ENCODE measurements at places on chromosomes 1 and 21.
A peak's percentile ranks its signal among the peaks of the same experiment; 100 is the strongest.

DNA sequence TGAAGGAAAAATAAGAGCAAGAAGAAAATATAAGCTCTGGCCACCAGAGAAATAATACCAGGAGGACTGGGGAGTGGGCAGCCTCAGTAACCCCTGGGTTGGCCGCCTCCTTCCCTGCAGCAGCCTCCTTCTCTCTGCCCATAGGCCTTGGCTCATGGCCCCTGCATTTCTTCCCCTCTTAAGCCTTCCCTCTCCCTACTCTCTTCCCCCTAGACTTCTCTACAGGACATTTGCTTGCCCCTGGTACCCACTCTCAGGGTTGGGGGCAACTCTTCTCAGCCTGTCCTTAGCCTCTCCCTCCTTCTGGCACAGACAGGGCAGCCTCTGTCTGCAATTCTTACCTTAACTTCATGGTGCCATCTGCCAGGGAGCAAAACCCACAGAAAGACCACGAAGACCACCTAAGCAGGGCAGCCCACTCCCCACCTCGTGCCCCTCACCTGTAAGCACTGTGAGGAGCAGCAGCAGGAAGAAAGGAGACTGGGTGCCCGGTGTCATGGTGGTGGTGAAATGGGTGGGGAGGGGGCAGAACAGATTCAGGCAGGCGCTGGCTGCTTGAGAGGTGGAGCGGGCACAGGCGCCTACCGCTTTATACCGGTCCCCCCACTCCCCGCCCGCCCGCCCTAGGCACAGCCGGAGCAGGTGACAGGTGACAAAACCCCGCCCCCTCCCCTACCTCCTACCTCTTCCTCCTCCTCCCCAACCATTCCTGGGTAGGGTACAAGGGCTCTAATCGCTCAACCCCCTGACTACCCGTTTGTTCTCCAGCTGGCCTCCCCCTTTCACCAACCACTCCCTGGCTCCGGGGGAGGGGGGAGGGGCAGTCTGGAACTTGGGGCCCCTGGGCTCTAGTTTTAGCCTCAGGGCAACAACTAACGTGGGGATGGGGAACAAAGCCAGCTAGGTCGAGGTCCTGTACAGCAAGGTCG lies 15.1 kb downstream of the THBS3 start:
- DNase-seq = no peak

DNA sequence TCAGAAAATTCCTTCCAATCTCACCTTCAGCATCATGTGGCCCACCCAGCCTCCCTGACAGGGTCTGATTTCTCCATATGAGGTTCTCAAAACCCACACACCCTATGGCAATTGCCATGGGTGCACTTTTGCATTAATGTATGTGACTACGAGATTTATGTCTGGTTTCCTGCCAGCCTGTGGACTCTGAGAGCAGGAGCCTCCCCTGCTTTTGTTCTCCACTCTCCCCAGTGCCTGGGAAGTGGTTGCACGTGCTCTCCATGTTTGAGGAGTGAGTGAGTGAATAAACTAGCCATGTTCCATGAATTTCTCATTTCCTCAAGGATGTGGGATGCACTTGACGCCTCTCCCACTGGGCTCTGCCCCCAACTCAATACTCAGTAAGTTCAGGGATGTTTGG lies 91.2 kb downstream of the ACTL8 start:
- no peak for DNase-seq

DNA sequence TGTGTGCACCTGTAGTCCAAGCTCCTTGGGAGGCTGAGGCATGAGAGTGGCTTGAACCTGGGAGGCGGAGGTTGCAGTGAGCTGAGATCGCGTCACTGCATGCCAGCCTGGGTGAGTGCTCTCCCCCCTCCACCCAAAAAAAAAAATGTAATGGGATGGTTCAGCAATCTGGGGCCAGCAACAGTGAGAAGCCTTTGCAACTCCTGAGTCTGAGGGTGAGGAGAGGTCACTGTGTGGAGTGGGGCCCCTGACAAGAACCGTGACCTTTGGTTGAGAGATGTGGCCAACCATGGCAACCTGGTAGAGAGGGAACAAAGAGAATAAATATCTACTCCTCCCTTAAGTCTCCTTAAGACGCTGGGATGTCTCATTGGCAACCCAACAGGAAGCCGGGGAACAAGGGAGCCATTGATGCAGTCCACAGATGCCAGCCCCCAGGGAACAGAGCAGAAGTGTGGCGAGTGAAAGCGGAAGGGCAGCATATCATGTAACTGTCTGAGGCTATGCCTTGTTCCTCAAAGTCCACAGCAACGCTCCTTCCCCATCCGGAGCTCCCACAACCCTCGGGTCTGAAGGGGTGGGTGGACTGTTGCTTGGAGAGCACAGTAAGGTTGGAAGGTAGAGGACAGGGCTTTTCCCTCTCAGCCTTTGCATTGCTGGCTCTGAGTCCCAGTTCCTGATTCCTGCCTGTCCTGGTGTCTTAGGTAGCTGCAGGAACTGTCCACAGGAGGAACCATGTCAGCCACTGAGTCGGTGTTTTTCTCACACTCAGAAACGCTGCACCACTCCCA lies 8.3 kb downstream of the TRNP1 start:
- DNase-seq = no peak

DNA sequence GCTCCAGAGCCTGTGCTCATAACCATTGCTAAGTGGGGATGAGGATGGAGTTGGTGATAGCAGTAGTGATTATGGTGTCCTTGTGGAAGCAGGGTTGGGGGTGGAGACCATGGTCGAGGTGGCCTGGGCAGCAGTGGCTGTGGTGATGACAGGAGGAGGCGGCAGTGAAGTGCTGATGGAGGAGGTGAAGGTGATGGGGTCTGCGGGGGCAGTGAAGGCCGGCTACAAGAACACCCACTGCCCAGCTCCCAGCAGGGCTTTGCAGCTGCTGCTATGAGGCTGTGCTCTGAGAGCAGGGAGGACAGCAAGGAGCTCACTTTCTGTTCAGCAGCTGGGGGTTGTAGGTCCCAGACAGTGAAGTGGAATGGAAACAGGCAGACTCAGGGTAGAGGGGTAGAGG lies 15.6 kb upstream of the DMBX1 start:
- DNase-seq = no peak

DNA sequence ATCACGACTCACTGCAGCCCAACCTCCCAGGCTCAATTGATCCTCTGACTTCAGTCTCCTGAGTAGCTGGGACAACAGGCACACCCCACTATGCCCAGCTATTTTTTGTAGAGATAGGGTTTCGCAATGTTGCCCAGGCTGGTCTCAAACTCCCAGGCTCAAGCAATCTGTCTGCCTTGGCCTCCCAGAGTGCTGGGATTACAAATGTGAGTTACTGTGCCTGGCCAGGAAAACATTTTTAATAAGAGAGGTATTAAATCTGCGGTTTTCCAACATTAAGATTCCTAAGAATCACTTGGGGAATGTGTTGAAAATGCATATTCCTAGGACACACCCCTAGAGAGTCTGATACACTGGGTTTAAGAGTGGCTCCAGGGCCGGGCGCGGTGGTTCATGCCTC lies 8.7 kb downstream of the CSF1 start:
- DNase-seq = no peak

DNA sequence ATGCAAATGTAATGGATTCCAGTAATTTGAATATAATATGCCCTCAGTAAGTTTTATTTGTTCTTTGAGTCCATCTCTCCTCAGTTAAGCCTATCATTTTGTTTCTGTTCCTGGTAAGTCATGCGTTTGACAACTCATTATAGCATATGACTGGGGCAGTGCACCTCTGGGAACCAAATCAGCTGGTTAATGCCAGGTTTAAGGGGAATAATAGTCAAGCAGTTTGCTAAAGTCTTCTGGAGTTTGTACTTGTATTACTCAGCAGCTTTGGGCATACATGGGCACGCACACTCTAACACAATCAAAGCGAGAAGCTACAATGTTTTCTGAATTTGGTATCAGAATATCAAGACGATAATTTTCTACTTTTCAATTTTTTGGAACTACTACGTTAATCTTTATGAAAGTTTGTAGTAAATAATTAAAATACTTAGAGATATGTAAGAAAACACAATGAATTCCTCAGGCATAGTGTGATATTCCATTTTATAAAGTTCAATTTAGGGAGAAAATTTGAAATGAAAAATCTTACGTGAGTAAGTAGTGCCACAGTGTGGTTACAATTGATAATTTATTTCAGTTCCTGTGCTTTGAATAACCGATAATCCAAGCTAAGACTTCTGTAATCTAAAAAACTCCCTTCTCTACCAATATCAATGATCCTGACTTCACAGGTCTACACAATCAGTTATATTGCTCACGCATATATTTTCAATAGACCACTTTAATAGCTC lies 43.8 kb upstream of the KCTD3 start:
- DNase-seq = no peak

DNA sequence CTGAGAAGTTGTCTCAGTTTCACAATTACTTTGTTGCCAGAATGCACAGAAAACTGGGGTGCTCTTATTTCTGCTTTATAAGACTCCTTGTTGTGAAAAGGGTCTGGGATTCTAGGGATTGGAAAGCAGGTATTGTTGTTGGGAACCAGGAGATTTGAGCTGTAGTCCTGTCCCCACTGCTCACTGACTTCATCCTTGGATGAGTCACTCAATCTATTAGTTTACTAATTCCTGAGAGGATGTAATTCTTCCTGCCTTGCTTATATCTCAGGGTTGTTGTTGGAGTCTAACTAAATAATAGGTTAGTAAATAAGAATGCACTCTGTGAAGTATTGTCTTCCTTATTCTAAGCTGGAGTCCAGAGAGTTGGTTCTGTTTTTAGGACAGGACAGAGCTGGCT lies 172.5 kb upstream of the GALNT2 start:
- no peak for DNase-seq

- DNase-seq = no peak
Measured at GRCh38 chr1:204975568-204976235, 67.3 kb upstream of the CNTN2 start.

DNA sequence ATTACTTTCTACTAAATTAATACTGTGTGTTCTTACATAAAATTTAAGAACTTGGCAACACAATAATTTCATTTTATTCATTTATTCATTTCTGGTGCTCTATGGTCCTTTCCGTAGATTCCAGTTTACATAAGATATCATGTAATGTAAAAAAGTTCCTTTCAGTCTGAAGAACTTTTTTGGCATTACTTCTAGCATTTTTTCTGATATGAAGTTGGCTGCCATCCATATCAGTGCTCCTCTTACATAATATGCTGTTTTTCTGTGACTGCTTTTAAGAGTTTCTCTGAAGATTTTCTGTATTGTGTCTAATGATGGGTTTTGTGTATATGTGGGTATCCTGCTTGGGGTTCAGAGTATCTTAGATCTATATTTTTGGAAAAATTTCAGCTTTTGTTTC lies 34.8 kb downstream of the LIN9 start:
- no peak for DNase-seq

DNA sequence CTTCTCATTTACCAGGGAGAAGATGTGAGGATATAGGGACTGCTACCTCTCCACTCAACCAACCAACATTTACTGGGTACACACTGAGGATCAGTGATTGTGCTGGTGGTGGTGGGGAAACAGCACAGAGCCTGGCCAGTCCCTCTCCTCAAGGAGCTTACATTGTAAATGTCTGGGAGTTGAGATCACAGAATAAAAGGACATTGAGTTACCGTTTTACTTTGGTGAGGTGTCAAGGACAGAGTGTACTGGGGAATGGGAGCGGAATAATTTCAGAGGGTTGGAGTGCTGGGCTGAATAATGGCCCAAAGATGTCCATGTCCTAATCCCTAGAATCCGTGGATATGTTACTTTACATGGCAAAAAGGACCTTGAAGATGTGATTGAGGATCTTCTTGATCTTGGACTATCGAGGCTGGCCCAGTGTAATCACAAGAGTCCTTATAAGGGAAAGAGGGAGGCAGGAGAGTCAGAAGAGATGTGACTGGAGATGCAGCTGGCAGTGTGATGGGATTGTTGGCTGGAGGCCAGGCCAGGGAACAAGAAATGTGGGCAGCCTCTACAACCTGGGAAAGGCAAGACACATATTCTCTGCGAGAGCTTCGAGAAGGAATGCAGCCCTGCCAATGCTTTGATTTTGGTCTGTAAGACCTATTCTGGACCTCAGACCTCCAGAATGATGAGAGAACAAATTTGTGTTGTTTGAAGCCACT lies 26.6 kb upstream of the RWDD3 start:
- DNase-seq = no peak

GRCh38 chr1:33060579-33061083 lies 20.3 kb upstream of the AZIN2 start:
- peak; percentile 89 for DNase-seq

GRCh38 chr1:160112357-160112756 lies 3.2 kb upstream of the ATP1A2 start:
- no peak for DNase-seq

- DNase-seq = no peak
Measured at GRCh38 chr1:106564192-106564591, 492.3 kb upstream of the PRMT6 start.

GRCh38 chr21:15860541-15860940 lies 130.8 kb downstream of the USP25 start:
- no peak for DNase-seq

DNA sequence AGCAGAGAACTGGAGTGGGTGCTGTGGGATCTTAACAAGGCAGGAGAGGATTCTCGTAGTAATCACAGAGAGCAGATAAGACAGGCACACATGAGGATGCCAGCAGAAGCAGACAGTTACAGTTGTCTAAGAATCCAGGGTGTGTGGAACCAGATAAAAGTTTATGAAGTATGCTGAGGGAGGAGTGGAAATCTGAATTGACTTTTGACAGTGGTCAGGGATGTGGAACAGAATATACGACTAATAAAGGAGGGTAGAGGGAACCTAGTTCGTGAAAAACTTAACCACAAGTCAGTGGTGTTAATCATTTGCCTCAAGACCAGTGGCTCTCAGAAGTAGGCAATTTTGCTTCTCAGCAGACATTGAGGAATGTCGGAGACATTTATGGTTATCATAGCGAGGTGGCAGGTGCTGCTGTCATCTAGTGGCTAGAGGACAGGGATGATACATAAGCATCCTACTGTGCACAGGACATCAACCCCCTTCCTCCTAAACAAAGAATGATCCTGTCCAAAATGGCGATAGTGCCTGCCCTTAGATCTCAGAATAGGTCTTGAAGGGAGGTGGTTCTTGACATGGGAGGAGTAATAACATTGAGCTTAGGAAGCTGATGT lies 3.0 kb downstream of the LRRC8D start:
- no peak for DNase-seq

DNA sequence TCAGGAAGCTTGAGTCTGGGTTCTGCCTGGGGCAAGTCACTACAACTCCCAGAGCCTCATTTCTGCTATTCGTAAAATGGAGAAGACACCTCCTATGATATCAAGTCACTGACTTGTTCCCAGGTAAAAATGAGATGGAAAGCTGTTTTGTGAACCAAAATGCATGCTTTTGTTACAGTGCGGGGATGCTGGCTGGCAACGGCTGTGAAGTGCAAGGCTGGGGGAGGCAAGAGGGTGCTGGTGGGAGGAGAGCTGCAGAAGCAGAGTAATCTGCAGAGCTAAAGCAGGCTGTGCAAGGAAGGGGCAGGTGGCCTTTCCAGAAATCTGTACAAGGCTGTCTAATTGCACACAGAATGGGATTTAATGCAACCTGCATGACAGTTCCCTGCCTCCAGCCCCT lies 150.9 kb downstream of the CNIH3 start:
- no peak for DNase-seq

DNA sequence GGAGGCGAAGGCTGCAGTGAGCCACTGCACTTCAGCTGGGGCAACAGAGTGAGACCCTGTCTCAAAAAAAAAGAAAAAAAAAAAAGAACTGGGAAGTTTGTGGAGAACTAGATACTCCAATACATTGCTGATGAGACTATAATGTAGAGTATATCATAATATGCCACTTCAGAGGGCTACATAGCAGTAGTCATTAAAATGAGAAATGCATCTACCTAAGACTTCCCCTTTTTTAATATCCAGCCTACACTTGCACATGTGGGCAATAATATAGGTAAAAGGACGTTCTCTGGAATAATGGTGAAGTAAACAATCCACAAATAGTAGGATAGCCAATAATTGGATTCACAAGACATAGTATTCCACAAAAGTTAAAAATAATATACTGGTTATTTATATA lies 311.0 kb downstream of the HLX start:
- no peak for DNase-seq

All from AG09309 (cell line).